Activated naive CD4-positive, alpha-beta T cell treated with anti-CD3 and anti-CD28 coated beads for 36 hours (primary cell): ENCODE measurements at places on chromosomes 12 and 14. TPM values are rescaled to one million over a fixed set of nuclear protein-coding genes. Genes with fewer than 3 reads are reported as not detected.

DHH gene
- 0.07 TPM for total RNA-seq

PRH2 gene
- total RNA-seq: not detected

NGDN gene
- total RNA-seq: 38.9 TPM

ACOT4 gene
- total RNA-seq: 1.7 TPM

LIN52 gene
- total RNA-seq: 10.7 TPM

TTC9 gene
- total RNA-seq: 7.6 TPM

TMEM19 gene
- 11.1 TPM for total RNA-seq

PELI2 gene
- 6.2 TPM for total RNA-seq

EIF2S3B gene
- 3.1 TPM for total RNA-seq

KLRK1 gene
- 0.50 TPM for total RNA-seq

ACOT6 gene
- total RNA-seq: not detected

CMA1 gene
- 2.1 TPM for total RNA-seq

LALBA gene
- total RNA-seq: not detected

KRT74 gene
- not detected for total RNA-seq

LRRC10 gene
- total RNA-seq: not detected

SLC10A1 gene
- total RNA-seq: not detected

IFNG-AS1 gene
- total RNA-seq: 1.2 TPM

CRACR2A gene
- total RNA-seq: 19.0 TPM

FSCB gene
- total RNA-seq: not detected

NTS gene
- not detected for total RNA-seq

ACSS3 gene
- not detected for total RNA-seq
